Erythroblast (primary cell): ENCODE measurements at places on chromosomes 11 and 22.

DNA sequence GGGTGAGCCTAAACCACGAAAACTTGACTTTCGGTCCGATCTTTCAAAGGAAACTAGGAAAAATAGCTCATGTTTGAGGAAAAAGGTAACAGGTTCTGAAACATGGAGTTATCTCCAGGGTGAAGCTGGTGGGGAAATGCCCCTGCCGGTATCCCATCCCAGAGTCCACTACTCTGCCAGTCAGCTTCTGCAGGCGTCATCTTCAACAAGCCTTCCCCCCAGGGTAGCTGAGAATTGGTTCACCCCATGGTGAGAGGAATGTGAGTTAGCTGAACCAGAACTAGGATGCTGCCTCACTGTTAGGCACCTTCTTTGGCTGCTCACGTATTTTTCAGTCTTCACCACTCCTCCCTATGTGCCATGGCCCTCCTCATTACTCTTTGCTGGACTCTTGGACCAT is 1.1 kb downstream of the GVQW3 start:
- no peak for DNase-seq

DNA sequence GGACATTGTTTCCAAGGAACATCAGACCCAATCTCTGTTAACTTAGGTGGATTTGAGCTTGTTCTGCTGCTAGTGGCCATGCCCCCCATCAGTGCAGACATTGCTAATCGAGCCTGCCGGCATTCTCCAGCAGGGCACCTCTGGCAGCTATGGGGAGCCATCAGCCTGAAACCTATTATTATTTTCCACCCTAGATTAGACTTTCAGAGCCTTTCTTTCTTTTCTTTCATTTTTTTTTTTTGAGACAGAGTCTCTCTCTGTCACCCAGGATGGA is 4.9 kb downstream of the CACNA1I start:
- no peak for DNase-seq

DNA sequence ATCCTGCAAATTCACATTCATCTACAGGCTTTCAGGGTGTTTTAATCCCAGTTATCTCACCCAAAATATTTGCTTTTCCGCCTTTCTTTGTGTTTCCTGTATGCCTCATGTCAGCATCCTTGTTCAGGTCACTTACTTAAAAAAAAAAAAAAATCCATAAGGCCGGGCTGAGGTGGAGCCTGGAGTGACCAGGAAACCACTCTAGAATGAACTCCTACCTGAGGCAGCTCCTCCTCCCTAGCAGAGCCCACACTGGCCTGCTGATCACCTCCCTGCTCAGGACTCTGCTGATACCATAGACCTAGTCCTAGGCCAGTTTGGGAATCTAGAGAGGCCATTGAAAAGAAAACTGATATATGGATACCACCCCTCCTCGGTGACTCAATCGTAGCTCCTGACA is 8.7 kb upstream of the DGAT2 start:
- DNase-seq: no peak

DNA sequence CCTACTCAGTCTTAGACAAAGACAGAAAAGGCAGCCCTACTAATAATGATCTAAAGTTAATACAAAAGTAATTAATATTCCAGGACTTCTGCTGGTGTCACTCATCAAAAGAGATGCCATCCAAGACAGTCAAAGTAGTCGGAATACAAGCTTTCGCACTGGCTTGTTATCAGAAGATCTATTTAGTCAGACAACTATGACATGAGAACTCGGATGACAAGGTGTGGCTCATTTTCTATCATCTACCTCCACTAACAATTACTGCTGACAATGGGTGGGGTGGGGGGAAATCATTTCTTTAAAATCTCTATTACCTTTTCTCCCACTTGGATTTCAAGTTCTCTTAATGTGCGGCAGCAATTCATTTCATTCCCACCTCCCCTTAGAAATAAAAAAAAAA is 56.7 kb downstream of the EFCAB6 start:
- DNase-seq: no peak

DNA sequence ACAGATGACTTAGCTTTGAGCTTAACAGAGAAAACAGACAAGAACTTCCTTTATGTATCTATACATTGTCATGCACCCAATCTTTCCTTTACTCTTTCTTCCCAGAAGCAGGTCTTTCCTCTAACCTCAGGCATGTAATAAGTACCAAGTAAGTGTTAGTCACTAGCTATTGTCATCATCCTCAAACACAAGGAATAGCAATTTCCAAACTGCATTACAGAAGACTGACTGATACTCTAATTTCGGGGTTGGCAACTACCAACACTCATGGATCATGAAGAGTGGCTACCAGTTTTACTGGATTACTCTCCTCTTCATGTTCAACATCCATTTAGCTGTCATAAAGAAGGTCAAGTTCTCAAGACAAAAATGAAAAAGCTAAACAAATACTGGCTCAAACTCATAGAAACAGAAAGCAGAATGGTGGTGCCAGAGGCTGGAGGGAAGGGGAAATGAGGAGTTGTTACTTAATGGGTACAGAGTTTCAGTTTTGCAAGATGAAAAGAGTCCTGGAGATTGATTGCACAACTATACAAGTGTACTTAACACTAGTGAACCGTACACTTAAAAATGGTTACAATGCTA is 111.6 kb downstream of the SIK3 start:
- no peak for DNase-seq
